Activated CD8-positive, alpha-beta memory T cell treated with anti-CD3 and anti-CD28 coated beads for 1 hour (primary cell): ENCODE measurements at places on chromosomes 7 and 10.

- no peak for DNase-seq
Measured at GRCh38 chr10:118305730-118306129, 36.4 kb downstream of the FAM204A start.

GRCh38 chr10:82581940-82582339 lies 706.9 kb downstream of the NRG3 start:
- DNase-seq = no peak

DNA sequence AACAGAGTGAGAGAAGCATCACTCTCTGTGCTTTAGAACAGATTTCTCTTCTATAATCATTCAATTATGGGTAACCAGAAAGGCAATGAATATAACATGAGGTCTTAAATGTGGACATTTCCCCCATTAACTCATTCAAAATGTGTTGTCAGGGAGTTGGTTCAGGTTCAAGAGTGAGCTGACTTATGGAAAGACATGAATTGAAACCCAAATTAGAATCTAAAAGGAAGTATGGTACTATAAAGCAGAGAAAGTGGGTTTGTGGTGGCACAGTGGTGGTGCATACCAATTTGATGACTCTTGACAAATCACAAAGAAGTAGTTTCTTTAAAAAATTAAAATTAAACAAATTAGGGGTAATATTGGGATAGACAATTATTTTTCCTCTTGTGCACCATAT lies 114.6 kb upstream of the MEOX2 start:
- DNase-seq = no peak

- no peak for DNase-seq
Measured at GRCh38 chr7:151339651-151340382, 1.8 kb upstream of the NUB1 start.

DNA sequence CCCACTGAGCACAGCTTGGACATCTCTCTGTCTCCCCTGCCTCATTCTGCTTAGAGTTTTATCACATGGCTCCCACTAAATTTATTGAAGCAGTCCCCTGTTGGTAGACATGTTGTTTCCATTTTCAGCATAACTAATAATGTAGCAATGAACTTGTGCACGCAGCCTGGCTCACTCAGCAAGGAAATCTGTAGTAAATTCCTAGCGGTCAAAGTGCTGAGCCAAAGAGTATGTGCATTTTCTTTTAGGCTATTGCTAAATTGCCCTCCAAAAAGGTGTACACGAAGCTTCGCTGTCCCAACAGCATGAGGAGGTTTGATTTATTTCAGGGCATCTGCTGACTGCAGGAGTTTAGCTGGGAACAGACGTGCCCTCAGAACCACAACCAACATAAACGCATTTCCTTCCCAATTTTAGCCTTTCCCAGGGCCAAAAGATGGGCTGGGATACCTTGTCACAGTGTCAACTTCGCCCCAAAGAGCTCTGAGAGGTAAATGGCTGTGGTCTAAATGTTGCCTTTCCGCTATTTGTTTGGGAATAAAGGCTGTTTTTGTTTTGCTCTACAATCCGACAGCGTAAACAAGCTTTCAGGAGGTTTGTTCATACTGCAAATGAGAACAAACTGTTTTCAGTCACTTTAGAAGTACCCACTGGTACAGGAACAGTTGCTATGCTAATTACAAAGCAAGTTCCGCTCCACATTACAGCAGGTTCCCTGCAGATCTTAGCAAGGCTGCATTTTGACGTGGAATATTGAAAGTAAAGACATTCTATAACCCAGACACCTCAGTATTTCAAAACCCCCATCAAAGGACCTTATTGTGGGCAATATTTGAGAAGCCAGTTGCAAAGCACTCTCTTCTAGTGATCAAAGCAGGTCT lies 16.8 kb downstream of the VSIR start:
- DNase-seq = no peak

DNA sequence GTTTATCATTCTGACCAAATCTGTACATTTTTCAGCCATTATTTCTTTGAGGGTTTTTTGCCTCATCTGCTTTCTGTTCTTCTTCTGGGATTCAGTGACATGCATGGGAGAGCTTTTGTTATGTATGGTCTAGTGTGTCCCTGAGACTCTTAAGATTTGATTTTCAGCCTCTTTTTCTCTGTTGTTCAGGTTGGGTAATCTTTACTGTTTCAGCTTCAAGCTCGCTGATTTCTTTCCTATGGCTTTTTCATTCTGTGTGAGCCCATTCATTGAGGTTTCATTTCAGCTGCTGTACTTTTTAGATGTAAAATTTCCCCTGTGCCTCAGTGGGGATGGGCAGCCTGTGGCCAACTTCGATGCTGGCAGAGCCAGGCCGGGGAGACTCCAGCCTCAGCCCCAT lies 38.1 kb downstream of the FOXK1 start:
- no peak for DNase-seq

DNA sequence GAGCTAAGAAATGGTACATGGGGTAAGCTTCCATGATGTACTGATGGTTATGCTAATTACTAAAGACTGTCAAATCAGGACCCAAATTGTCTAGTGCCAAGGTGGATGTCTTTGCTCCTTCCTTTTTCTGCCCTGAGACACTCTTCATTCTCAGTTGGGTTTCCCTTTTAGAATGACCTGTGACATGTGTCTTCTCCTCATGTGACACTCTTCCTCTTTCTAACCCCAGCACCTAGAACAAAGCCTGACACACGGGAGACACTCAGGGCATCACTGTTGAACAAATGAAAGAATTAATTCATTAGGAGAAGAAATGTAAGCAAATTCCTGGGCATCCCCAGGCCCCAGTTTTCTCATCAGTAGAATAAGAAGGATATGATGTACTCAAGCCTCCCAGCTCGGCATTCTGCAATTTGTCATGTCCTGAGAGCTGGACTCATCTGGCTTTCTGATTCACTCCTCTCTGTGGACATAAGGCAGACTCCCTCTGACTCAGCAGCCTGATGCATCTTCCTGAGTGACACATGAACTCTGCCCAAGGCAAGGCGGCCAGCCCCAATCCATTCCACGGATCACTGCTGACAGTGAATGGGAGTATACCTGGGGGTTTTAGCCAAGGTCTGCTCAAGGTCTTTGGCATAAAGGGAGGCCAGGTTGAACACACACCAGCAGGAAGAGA lies 473.8 kb downstream of the KCNMA1 start:
- no peak for DNase-seq

DNA sequence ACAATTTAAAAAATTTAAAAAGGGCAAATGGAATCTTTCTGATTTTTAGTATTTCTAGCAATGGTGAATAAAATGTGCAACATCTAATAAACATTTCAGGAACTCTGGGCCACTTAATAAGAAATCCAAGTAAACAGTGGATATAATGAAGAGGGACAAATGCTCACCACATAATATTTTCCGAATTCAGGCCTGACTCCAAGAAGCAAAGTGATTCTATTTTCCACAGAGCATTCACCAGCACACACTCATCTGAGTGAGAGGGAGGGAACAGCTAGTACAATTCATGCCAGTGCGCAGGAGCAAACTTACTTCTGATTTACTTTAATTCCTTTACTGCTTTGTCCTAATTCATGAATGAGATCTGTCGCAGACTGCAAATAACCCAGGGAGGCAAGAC lies 10.1 kb downstream of the NPVF start:
- no peak for DNase-seq

GRCh38 chr10:104957178-104957841 lies 316.2 kb downstream of the SORCS3 start:
- DNase-seq = no peak

DNA sequence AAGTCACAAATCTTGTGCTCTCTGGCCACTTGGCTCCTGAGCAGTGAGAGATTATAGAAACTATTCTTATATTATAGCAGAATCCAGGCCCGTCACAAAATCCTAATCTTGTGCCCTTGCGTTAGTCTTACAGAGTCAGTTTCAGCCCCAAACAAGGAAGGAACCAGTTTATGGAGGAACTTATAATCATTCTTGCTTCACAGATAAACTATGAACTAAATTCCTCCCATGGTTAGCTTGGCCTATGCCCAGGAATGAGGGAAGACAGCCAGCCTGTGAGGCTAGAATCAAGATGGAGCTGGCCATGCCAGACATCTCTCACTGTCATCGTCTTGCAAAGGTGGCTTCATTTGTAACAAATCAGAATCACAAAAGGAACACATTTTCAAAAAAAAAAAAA lies 199.7 kb upstream of the PITRM1 start:
- no peak for DNase-seq

DNA sequence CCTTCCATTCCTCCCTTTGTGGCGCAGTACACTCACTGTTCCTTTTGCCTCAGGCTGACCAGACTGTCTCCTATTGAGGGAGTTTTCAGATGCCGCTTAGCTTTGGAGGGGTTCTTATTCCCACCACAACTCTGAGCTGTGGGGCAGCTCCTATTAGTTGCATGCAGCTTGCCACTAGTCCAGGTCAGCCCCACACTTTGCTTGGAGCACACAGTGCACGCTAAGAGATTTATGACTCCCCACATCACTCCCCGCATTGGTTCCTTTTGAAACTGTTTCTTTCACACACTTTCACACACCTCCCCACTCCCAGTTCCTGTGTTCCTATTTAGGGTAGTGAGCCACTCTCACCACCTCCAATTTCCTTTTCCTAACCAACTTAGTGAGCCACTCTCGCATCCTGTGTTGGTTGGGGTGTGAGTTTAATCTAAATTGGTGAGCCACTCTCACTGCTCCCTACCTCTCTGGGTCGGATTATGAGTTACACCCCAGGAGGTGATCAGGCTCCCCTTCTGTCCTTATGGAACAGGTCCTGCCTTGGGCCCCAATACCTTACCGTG lies 10.4 kb upstream of the ZNF485 start:
- DNase-seq = no peak

DNA sequence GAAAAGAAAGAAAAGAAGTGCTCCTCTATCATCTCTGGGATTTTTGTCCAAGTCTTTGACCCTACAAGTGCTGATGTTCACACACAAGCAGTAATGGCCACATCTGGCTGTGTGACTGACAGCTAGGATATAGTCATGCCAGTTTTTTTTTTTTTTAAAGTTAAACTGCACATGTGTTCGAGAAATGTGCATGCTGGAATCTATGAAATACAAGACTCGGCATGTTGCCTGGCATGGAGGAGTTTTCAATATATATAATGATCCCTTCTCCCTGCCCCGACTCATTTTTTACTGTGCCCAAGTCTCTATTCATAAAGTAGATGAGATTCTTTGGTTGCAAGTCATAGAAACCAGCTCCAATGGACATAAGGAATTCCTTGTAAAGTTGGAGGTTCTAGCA lies 60.4 kb upstream of the FGFR2 start:
- DNase-seq = no peak

GRCh38 chr10:48651839-48652238 lies 32.8 kb upstream of the WDFY4 start:
- DNase-seq = no peak

- no peak for DNase-seq
Measured at GRCh38 chr7:71721742-71722141, 589.8 kb downstream of the GALNT17 start.

DNA sequence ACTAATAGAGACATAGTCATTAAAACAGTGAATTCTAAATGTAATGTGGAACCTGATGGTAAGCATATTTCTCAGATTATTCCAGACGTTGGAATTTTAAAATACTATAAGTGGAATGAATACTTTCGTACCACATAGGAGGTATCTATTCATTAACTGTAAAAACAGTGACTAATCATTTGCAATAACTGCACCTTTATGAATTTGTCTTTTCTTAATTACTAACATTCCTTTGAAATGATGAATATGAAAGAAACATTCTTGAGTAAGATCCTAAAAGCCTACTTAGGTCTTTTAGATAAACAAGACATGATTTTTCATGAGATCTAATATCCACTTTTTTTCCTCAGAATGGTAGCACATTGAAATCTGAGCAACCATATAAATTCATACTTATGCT lies 549.0 kb upstream of the LRRN3 start:
- no peak for DNase-seq

DNA sequence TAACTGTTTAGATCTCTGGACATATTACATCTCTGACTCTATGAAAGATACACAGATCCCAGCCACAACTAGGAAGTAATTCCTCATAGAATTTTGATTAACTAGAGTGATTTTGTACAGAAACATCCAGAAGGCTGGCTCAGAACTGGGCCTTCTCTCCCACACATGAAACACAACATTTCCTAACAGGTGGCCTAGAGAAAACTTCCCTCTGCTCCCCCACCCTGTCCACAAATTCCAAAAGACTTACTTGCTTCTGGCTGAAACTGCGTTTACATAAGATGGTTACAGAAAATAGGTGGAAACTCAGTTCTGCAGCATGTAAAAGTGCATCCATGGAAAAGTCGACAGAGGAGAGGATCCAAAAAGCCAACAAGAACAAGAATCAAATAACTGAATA lies 132.9 kb downstream of the FZD1 start:
- no peak for DNase-seq

DNA sequence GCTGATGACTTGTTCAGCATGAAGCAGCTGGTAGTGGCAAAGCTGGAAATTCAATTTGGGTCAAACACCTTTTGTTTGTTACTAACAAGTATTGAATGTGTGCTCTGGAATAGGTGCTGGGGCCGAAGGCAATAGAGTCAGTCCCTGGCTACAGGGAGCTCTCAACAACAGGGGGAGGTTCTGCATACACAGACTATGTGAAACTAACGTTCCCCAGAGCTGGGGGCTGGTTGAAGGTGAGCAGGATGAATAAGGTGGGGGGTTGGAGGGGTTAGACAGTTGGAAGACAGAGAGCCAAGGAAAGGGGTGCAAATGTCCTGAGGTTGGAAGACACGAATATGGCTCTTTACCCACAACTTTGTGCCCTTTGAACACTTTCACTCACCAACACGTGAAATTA lies 84.1 kb upstream of the PLPP4 start:
- DNase-seq = no peak

- DNase-seq = no peak
Measured at GRCh38 chr10:110214371-110214826, 7.0 kb downstream of the MXI1 start.
